ENCODE measurements at places on chromosomes 1 and 21.

GRCh38 chr21:34330055-34330454 lies 33.8 kb upstream of the KCNE2 start:
- no peak for DNase-seq

DNA sequence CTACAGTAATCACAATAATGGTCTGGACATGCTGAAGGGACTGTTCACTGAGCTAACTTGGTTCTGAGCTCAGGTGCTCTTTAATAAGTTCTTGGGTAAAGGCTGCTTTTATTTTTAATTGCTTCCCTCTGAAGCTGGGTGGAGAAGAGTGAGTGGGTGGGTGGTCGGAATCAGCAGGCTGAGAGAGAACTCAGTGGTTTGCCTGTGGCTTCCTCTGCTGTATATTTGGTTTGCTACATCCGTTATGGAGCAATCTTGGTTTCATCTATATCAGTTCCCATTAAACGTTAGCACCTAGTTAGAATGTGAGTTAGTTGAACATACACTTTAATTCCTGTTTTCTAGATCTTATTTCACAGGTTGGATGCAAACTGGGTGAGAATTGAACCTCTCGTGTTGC lies 23.3 kb downstream of the CNIH4 start:
- no peak for DNase-seq

DNA sequence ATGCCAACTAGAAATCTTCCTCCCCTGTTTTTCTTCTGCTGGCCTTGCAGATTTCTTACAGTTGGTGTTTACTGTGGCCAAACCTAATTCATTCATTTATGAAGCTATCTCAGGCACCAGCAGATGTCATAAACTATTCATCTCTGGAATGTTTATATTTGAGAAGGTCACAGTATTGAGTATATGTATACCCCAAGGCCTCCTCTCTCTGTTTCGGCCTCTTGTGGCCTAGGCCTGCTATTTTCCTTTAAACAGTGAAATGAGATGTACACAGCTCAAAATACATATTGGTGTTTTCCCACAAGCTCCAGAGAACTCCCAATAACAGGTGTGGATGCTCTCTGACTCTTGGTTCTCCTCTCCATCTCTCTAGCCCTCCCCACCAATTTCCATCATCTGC lies 520.7 kb upstream of the CAMK1G start:
- no peak for DNase-seq

DNA sequence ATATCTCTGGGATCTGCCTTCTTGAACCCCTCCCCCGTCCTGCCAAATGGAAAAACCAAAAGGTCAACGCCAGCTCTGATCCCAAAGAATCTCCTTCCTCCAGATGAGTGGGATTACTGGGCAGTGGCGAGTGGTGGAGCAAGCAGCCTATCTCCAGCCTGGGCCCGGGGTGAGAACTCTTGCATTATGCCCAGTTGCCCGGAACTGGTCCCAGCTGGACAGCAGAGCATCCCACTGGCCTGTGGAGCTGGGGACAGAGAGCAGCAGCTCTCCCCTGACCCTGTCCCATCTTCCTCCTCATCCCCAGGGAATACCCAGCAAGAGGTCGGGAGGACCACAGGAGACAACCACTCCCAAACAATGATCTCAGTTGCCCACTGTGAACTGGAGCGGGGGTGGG lies 130.5 kb downstream of the TMEM53 start:
- no peak for DNase-seq

- no peak for DNase-seq
These were observed 34.4 kb downstream of the C21orf91 start for GRCh38 chr21:17784604-17785402.

DNA sequence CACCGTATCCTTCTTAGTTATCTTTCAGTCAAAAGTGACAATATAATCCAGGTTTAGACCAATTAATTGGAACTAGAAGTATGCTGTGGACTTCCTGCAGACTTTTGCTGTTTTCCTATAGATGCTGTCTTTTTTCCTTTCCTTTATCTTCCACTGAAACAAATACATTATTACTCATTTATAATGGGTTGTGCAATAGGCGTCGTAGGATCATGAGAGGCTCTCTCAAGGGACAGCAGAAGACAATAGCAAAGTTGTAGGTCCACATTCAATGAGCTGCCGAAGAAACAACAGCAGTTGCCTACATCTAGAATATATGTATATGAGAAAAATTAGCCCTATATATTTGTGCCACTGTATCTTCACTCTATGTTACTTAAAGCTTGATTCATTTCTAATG lies 371.6 kb downstream of the AMY1C start:
- no peak for DNase-seq

- no peak for DNase-seq
These were observed 9.2 kb upstream of the GJB3 start for GRCh38 chr1:34771573-34772371.
